ENCODE measurements at places on chromosomes 2 and 18.

DNA sequence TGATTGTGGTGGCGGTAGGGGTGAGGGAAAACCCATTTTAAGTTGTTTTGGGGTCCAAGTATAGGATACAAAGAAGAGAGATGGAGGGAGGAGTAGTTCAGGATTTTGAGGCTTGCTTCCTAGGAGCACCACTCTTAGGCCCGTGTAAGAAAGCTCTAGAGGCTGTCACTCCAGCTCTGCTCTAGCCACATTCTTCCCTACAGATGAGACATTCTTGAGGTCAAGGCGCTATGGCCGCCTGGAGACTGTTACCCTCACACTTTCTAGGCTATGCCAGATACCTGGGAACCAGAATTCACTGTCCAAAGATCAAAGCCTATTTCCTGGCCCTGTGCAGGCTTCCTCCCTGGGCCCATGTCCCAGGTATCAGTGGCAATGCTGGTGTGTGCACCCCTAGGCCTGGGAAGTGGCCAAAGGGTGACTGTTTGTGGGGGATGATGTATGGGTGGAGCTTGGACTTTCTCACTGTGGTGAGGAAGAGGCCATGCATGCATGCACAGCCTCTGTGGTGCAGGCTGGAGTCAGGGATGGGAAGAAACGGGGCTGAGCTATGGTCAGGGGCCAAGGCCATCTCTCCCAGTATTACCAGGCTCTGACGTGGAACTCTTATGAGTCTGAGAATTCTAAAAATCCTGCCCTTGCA, 7.0 kb upstream of the TTL start:
- DNase-seq = no peak

DNA sequence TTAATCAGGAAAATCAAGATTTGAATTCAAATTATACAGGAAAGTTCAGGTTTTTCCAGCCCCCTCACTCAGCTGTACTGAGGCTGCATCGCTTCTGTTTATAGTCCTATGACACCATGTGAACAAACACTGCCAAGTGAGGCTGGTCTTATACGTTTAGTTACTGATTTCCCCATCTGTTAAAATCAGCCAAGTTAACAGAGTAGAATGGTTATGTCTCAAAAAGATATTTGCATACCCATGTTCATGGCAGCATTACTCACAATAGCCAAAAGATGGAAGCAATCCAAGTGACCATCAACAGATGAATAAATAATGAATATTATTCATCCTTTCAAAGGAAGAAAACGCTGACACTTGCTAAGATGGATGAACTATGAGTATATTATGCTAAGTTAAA, 43.8 kb downstream of the REEP1 start:
- peak; percentile 8 for DNase-seq

DNA sequence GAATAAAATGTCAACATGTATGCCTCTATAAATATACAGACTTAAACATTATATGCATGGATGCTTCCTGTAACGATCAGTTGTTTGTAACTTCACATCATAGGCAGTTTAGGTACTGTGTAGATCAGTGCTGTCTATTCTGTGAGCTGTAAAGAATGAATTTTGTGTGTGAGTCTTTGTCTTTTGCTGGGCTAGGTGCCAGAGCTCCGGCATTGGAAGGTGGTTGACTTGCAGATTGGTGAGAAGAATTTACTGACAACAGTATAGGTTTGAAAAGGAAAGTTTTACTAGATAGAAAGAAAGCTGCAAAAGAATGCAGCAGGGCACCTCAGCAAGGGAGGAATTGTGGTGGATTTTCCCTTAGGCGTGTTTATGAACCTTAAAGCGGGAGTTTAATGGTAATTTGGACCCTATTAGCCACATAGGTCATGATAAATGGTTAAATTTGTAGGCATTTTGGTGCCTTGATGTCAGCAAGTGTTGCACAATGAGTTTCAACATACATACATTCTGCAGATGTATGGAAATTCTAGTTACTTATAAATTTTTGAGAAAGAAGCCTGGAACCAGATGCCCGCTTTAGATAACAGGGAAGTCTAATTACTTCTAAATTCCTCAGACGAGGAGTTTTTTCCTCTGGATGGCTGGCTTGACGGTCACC, 6.7 kb upstream of the QPCT start:
- DNase-seq = no peak

- no peak for DNase-seq
These were observed 98.5 kb downstream of the NUP35 start for GRCh38 chr2:183222751-183223150.

DNA sequence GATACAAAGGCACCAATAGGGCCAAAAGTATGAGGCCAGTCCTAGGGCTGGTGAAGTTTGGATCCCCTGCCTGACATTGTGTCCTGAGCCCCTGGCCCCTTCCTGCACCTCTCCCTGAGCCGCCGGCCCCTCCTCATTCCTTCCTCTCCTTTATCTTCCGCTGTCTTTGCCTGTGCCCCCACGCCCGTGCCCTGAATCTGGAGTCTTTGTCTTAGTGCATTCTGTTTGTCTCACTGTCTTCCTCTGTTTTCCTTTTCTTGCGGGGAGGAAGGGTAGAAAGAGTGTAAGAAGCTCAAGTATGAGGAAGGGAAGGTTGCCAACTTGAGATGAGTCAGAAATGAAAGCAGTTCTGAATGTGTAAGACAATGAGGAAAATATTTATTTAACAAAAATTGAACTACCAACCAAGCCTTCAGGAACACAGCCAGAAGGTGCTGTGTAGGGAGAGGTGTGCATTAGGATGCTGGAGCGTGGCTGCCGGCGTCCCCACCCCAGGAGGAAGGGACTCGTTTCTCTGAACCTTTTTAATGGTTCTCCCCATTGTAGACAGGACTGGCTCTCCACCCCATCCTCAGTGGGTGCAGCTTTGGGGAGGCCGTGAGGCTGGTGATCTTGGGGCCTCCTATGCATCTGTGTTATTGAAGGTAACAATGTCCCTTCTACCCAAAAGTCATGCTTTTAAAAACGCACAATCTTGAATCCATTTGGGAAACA, 133.1 kb downstream of the NEDD4L start:
- no peak for DNase-seq

- no peak for DNase-seq
These were observed 275.1 kb downstream of the SETBP1 start for GRCh38 chr18:44955825-44956224.

DNA sequence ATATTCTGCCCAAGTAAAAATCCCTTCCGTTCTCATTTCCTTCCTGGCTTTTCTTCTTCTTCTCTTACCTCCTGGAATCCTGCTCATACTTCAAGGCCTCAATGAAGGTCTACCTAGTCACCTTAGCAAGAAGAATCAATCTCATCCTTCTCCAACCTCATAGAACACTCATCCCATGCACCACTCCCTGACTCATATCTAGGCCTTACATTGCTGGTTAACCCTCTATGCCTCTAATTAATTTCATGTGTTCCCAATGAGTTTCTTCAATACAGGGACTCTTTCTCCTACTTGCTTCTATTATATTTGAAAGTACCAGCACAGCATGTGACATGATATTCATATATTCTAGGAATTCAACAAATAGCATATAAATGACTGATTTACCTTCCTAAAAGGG, 63.0 kb downstream of the BCL11A start:
- DNase-seq = no peak

DNA sequence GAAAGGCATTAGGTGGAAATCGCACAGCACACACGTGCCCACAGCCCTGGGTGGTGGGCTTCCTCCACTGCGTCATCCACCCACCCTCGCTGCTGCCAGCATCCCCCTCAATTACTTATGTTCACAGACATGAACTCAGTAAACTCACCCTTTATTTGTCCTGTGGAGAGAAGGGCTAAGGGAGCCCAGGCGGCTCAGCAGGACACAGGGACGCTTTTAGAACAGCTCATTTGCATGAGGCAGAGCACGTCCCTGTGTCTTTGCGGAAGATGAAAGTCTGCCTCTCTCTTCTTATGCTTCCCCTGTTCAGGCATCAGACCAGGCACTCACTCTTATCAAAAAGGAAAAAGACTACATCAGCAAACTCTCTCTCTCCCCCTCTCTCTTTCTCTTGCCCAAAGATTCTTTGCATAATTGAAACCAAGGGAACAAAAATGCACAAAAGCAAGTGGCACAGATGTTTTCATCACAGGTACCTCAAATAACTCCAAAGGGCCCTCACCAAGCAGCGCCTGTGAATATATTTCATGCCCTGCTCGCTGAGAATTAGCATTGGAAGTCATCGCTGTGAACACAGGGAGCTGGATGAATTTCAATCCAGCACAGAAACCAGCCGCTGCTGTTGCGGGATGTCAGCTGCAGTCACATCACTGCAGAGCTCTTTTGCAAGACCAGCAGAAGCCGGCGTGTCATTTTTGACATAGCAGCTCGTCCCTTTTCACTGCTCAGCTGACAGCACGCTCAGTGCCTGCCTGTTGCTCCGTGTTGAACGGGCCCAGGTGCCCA, 376.3 kb upstream of the MYT1L start:
- no peak for DNase-seq

GRCh38 chr2:168050377-168050776, 197.0 kb downstream of the STK39 start:
- DNase-seq = no peak

DNA sequence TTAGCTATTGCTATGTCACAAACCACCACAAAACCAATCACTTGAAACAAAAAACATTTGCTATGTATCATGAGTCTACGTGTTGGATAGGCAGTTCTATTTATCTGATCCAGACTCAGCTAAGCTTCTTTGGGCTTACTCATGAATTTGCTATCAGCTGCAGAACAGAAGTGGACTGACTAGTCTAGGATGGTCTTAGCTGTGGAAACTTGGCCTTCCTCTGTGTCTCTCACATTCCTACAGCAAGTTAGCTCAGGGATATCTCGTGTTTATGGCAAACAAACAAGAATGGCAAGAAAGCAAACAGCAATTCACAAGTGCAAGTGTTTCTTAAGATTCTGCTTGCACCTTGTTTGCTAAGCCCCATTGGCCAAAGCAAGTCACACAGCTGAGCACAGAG, 288.0 kb upstream of the TNP1 start:
- DNase-seq = no peak

DNA sequence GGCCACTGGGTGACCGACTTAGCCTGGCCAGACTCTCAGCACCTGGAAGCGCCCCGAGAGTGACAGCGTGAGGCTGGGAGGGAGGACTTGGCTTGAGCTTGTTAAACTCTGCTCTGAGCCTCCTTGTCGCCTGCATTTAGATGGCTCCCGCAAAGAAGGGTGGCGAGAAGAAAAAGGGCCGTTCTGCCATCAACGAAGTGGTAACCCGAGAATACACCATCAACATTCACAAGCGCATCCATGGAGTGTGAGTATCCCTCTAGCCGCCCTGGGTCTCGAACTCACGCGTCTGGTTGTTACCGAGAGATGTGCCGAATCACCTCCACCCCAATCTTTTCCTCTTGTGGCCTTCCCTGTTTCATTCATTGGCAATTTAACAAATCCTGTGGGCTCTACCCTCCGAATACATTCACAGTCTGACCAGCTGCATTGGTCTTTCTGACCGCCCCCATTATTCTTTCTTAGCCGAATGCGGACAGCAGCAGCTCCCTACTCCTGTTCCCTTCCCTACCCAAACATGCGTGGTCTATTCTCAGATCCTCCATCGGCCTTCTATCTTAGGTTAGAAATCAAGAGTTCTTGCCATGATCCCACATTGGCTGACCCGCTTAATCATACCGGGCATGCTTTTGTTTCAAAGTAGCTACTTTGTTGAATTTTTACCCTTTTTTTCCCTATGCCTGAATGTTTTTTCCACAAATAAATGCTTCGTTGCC, 631 bp downstream of the RPL31 start:
- no peak for DNase-seq

GRCh38 chr18:24443870-24444269, 16.6 kb upstream of the HRH4 start:
- DNase-seq = peak; percentile 50

- DNase-seq = peak; percentile 21
These were observed 1.4 kb downstream of the ZBTB14 start for GRCh38 chr18:5294113-5294456.

- no peak for DNase-seq
These were observed 697.5 kb downstream of the TMEM182 start for GRCh38 chr2:103459283-103459682.

DNA sequence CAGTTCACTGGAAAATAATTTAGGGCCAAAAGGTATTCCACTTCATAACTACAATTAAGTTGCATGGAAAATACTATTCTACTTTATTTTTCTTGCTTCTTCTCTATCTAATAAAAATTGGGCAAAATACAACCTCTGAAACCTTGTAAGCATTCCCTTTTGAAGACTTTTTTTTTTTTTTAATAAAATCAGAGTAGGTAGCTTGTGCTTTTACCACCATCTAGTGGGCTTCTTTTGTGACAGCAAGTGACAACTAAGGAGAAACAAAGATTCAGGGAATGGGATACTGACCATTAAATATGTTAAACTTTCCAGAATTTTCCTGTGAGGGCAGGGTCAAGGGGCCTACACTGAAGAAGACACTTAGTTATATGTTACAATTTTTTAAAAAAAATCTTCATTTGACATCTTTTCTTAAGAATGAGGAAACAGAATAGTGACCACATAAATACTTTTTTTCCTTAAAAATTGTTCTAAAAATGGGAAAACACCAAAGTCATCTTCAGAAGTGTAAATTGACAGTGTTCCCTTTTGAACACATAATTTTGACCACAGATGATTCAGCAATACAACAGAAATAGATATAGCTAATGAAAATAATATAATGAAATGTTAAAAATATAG, 1183.2 kb upstream of the ACVR2A start:
- DNase-seq = peak; percentile 32

GRCh38 chr18:10571537-10571936, 45.7 kb downstream of the NAPG start:
- no peak for DNase-seq

DNA sequence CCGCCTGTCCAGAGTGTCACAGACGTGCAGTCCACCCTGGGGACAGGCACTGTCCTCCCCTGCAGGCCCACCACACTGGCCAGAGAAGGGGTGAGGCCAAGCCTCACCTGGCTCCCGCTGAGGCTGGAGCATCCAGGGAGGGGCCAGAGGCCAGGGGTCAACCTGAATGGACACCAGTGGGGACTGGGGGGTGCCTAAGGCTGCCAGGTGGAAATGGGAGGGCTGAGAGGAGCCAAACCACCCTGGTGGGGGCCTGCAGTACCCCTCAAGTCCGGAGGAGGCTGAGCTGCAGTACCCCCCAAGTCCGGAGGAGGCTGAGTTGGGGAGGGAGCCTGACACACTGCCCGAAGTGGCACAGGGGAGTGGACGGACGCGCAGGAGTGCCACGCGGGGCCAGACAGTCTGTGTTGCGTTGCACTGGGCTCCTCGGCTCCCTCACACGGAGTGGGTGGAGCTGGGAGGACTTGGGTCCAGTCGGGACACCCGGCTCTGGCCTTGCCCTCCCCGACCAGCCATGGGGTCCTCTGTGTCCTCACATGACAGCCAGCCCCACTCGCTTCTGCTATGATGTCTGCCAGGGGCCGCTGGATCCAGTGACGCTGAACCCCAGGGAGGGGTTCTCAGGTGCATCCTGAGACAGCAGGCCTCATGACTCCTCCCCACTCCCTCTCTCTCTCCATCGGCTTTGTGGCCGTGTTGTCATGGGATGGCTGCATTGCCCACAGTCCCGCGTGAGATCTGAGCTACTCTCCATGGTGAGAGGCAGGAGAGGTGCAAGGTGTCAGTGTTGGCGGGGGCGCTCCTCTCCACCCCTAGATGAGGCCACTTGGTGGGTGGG, 22.3 kb upstream of the GPC1 start:
- DNase-seq = no peak

- DNase-seq = no peak
These were observed 9.6 kb upstream of the GIGYF2 start for GRCh38 chr2:232687382-232688160.

- DNase-seq = peak; percentile 12
These were observed 20.8 kb upstream of the ATIC start for GRCh38 chr2:215290980-215291599.

GRCh38 chr18:7004009-7004408, 113.6 kb downstream of the LAMA1 start:
- DNase-seq = no peak
